ENCODE measurements at places on chromosomes 7 and 10. TPM values are rescaled to one million over a fixed set of nuclear protein-coding genes. Genes with fewer than 3 reads are reported as not detected.
A peak's percentile ranks its signal among the peaks of the same experiment; 100 is the strongest.

ADCK2 gene
- total RNA-seq, result 16.6 TPM

MYH16 gene
- not detected for total RNA-seq

EGFR gene
- total RNA-seq, result not detected

SPDYE5 gene
- not detected for total RNA-seq

VSTM4 gene
- total RNA-seq, result 0.06 TPM

MAT1A gene
- total RNA-seq, result not detected

- peak; percentile 61 for ATAC-seq
Observed at GRCh38 chr10:97612386-97612785, 20.9 kb downstream of the MORN4 start.

DNA sequence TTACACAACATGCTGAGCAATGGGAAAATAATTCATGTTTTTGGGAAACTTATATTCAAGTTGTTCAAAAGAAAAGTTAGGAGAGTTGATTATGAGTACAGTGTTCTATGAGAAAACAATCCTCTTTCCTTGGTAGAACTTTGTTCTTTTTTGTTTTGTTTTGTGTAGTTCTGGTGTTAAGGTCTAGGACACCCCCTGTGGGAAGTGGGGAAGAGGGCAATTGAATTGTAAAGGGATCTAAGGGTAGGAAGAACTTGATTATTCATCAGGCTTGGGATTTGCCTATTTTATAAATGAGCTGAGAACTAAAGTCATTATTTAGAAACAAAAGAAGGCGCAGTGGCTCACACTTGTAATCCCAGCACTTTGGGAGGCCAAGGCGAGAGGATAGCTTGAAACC is 25.9 kb upstream of the CDK13 start:
- no peak for ATAC-seq

- peak; percentile 69 for ATAC-seq
Observed at GRCh38 chr10:92901819-92902251, 53.5 kb downstream of the EXOC6 start.

GRCh38 chr10:44477046-44477425 is 92.1 kb upstream of the CXCL12 start:
- ATAC-seq, result no peak

DNA sequence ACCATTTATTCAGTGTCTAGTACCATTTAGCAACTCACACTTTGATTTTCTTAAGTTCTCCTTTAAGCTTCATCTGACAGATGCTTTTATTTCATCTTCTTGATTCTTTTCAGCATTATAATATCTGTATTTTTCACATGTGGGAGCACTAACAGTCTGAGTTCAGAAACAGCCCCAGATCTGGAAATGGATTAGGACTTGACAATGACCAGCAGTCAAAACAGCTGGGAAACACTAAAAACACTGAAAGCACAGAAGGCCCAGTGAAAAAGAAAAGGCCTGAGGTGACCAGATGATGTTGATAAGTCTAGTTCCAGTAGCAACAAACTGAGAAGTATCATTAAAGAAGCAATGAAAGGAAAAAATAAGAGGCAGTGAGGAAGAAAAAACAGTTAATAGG is 304.7 kb upstream of the MYO3A start:
- no peak for ATAC-seq

- peak; percentile 80 for ATAC-seq
Observed at GRCh38 chr7:31023877-31024276, 28.2 kb upstream of the ADCYAP1R1 start.

- peak; percentile 42 for ATAC-seq
Observed at GRCh38 chr10:130018265-130018664, 54.2 kb upstream of the EBF3 start.

DNA sequence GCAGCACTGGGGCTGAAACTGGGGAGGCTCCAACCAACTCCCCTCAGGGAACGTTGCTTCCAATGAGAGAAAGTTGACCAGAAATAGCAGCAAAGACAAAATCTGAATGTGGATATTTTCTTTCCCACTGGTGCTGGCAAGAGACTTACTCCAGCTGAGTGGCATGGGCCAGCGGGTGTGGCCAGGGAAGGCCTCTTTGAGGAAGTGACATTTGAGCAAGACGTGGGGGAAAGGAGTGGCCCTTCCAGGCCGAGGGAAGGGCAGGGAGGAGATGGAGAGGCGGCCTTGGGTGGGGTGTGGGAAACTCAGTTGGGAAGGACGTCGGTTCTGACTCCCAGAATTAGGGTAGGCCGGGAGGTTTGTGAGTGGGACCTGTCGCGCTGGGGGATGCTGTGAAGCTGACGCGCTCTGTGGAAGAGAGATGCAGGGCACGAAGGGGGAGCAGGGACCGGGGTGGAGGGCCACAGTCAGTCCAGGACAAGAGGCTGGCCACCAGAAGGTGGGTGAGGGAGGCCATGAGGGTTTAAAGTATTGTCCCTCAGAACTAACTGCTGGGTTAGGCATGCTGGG is 96.7 kb upstream of the IKZF1 start:
- no peak for ATAC-seq

GRCh38 chr10:30818010-30818660 is 188.6 kb upstream of the LYZL2 start:
- ATAC-seq, result no peak

DNA sequence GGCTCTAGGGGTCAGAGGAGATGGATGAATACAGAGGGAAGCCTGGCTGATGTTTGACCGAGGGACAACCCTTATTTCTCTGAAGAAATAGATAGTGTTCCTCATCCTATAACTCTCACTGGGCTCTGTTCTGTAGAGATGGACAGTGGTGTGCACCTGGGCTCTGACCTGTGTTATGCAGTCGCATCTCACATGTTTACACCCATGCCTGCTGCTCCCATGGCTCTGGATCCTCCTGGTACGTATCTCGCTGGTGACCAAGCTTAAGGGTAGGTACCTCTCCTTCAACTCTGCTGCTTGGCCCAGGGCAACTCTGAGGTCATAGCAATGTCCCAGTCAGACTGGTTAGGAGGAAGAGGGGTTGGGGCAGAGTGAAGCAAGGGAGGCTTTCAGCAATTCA is 42.8 kb downstream of the ADRA2A start:
- ATAC-seq, result no peak

- ATAC-seq, result no peak
Observed at GRCh38 chr7:47239931-47240421, 341.9 kb downstream of the TNS3 start.

- no peak for ATAC-seq
Observed at GRCh38 chr10:21076381-21076780, 179.3 kb upstream of the NEBL start.

DNA sequence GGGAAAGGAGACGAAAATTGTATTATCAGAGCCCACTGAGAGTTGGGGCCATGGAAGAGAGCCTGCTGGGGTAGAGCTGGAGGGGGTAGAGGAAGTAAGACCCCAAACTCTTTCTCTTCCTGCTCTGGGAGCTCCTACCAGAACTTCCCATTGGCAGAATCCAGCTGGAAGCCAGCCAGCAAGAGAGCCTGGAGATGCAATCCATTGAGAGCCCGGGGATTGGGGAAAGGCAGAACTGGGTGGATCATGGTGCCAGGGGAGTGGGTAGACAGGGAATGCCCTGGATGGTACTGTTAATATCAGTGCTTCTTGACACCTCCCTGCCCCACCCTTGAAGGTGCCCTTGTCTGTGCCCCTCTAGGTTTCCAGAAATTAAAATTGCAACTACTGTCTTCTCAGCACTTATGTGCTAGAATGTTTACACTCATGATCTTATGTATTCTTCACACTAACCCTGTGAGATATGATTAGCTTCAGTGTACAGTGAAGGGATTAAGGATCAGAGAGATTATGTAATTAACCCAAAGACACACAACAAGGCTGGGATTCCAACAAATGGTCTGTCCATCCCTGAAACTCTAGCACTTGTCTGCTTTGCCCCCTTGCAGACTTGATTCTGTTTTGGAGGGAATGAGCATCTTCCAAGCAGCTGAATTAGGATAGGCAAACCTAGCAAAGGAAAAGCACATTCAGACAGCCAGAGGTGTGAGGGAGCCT is 154.1 kb downstream of the C10orf105 start:
- ATAC-seq, result no peak

GRCh38 chr10:102449321-102450123 is 1.8 kb downstream of the C10orf95 start:
- peak; percentile 68 for ATAC-seq

DNA sequence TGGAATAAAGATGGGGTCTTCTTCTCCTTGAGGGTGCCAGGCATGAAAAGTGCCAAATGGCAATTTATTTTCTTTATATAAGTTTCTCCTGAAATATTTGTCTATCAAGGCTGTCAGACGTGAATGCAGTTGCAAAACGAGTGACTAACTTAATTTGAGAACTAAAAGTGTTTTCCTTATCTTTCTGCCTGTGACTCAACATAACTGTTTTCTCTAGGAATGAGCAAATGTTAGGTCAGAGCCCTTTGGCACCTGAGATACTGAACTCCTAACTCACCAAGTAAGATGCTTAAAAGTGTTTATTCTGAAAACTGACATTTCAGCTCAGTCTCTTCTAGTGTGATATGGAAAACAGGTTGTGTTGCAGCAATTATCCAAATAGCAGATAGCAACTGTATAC is 197.0 kb downstream of the STK31 start:
- ATAC-seq, result no peak
